ENCODE measurements at places on chromosomes 4 and X.

- no peak for DNase-seq
Observed at GRCh38 chrX:121000589-121000988, 15.0 kb upstream of the CT47A1 start.

GRCh38 chr4:1399508-1400190, 6.6 kb downstream of the NKX1-1 start:
- no peak for DNase-seq

- DNase-seq, result no peak
Observed at GRCh38 chr4:6271206-6271605, 1.6 kb downstream of the WFS1 start.

- DNase-seq, result no peak
Observed at GRCh38 chrX:56503941-56504673, 59.3 kb upstream of the UBQLN2 start.

GRCh38 chrX:15013461-15013860, 140.2 kb downstream of the MOSPD2 start:
- DNase-seq, result no peak

GRCh38 chrX:30935985-30936384, 46.9 kb upstream of the TAB3 start:
- no peak for DNase-seq

- no peak for DNase-seq
Observed at GRCh38 chr4:786074-786741, 39.7 kb downstream of the CPLX1 start.

- DNase-seq, result no peak
Observed at GRCh38 chrX:131828482-131828881, 194.6 kb upstream of the STK26 start.

DNA sequence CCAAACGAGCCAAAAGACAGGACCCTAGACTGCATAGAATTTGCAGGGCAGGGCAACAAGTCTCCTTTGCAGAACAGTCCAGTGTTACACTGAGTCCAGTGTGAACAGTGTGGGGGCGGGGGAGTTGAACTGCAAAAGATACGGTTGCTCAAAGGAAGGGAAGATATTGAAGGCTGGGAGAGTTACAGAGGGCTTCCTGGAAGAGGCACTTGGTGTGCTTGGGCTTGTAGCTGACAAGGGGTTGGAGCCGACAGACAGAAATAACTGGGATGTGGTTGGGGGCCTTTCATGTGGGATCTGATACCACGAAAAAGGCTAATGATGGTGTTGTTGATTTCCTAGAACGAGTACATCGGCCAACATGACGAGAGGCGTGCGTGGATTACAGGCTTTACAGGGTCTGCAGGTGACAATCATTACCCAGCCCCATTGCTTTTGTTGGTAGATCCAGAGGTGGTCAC, 6.1 kb downstream of the XPNPEP2 start:
- DNase-seq, result no peak

- no peak for DNase-seq
Observed at GRCh38 chr4:54189140-54189539, 40.0 kb upstream of the PDGFRA start.
